ENCODE measurements at places on chromosomes 1 and 21. TPM values are rescaled to one million over a fixed set of nuclear protein-coding genes. Genes with fewer than 3 reads are reported as not detected.

Gene CRYAA
- total RNA-seq: not detected

Gene WRAP73
- total RNA-seq: 57.7 TPM

DNA sequence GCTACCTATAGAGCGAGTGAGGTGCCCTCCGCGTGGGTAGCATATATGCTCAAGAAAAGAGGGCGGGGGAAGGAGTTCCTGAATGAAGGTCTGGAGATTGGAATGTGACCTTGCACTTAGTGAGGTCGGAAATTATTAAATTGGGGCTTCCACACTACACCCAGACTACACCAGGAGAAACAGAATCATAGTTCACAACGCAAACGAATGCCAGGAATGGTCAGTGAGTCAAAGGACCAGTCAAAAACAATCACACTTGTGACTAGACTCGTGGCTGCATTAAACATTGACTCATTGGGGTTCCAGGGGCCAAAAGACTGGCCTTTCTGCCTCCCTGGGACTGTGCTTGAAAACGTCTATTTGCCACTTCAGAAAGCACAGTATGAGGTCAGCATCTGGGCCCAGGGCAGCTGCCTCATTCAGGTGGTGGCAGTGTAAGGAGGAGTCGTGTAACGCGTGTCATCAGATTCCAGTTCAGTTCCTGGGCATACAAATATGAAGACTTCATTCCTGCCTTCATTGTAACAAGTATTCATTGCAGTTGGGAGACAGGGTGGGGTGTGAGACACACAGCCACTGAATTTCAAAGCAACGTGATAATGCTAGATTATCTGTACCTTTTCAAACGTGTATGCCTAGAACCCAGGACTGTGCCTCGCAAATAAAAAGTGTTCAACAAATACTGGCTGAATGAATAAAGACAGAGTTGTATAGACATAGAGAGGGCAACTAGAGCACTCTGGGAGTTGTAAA is at the start of gene YOD1:
Gene YOD1 (minus strand): TSS at position 18 of the 753 bp plus-strand sequence. CDS start 178 bp downstream, outside the sequence.
- peak; percentile 75 for DNase-seq

DNA sequence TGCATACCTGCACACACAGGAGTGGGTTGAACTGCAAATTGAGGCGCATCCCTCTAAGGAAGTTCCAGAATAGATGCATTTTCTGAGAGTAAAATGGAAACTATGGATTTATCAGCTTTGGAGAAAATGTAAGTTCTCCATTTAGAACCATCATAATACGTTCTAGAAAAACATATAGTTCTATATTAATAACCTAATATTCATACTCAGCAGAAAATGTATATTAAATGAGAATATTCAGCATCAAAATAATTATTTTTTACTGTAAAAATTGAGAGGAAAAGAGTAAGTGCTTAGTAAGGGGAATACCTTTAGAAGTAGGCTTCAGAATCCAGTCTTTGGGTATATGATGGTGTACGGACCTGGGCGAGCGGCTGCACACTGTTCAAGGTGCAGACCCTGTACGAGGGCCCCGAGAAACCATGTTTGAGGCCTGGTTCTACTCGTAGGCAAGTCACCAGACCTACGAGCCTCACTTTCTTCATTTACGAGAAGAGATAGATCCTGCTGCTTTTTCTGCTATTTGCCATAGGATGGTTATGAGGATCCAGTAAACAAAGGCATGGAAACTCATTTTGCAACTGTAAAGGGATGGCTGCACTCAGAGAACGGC is 6.8 kb downstream of the CD247 start:
- no peak for DNase-seq

GRCh38 chr1:9349331-9349851 is 56.7 kb downstream of the SPSB1 start:
- no peak for DNase-seq

All from HT1080 (cell line).